ENCODE measurements at places on chromosomes 7 and 10.

- DNase-seq = no peak
Observed at GRCh38 chr10:89164080-89164479, 43.0 kb downstream of the CH25H start.

DNA sequence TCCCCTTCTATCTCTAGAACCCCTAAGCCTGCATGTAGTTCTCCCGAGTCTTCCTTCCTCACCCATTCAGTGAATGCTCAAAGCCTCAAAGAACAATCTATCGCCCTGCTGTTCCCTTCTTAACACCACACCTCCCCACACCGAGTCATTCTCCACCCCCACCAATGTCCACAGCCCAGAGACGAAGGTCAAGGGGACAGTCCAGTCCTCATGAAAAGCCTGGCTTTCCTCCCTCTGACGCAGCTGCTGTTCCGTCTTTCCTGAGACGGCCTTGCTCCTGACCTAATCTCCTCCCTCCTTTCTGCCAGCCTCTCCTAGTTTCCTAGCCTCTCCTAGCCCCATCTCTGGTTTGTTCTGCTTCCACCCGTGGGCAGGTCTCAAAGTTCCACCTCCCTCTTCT lies 9.2 kb downstream of the MOSPD3 start:
- DNase-seq = no peak

GRCh38 chr7:47327346-47327697 lies 254.6 kb downstream of the TNS3 start:
- no peak for DNase-seq

- no peak for DNase-seq
Observed at GRCh38 chr7:105649727-105650381, 68.6 kb upstream of the EFCAB10 start.

- DNase-seq = no peak
Observed at GRCh38 chr10:62189131-62189530, 79.5 kb downstream of the RTKN2 start.

- no peak for DNase-seq
Observed at GRCh38 chr7:151461096-151461941, 21.4 kb upstream of the CRYGN start.

GRCh38 chr10:106711313-106711906 lies 453.1 kb downstream of the SORCS1 start:
- no peak for DNase-seq

DNA sequence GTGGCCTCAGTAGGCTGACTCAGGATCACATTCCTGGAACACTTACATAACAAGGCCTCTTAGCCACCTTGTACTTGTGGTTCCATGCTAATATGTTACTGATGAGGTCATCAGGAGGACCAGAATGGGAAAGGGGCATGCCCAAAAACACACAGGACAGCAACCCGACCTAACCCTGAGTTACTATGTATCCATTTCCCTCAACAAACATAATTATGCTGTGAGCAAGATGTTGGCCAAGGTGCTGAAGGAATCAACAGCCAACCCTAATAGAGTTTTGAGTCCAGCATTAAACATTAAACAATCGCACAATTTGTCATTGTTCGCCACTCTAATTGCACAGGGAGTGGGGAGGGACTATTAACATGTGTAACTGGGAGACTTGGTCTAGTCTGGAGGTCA lies 129.4 kb downstream of the PLPP4 start:
- DNase-seq = no peak

DNA sequence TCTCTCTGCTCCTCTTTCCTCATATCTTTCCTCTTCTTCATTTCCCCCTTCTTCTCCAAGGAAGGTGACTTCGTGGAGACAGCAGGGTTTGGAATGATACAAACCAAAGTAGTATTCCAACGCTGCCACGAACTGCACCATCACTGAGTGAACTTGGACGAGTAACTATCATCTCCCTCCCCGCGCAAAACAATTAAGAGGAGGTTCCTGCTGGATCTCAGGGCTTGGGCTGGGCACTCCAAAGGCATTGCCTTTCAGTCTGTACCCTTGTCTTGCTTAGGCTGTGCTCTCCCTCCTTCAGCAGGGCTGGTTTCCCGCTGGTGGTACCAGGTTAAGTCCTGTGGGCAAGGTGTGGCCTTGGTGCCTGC lies 790 bp upstream of the PITX3 start:
- DNase-seq = no peak

GRCh38 chr10:127720903-127721302 lies 16.1 kb upstream of the FOXI2 start:
- DNase-seq = no peak
